Nephron progenitor cell (in vitro differentiated cells): ENCODE measurements at places on chromosomes 3 and 15.

- no peak for DNase-seq
These were observed 225.4 kb downstream of the CTNNB1 start for GRCh38 chr3:41424543-41425300.

- DNase-seq, result peak; percentile 32
These were observed 678.5 kb downstream of the NR2F2 start for GRCh38 chr15:97009031-97009431.

- no peak for DNase-seq
These were observed 104.2 kb upstream of the TGFBR2 start for GRCh38 chr3:30502051-30502741.

- DNase-seq, result no peak
These were observed 11.2 kb upstream of the SHC4 start for GRCh38 chr15:48974882-48975281.

DNA sequence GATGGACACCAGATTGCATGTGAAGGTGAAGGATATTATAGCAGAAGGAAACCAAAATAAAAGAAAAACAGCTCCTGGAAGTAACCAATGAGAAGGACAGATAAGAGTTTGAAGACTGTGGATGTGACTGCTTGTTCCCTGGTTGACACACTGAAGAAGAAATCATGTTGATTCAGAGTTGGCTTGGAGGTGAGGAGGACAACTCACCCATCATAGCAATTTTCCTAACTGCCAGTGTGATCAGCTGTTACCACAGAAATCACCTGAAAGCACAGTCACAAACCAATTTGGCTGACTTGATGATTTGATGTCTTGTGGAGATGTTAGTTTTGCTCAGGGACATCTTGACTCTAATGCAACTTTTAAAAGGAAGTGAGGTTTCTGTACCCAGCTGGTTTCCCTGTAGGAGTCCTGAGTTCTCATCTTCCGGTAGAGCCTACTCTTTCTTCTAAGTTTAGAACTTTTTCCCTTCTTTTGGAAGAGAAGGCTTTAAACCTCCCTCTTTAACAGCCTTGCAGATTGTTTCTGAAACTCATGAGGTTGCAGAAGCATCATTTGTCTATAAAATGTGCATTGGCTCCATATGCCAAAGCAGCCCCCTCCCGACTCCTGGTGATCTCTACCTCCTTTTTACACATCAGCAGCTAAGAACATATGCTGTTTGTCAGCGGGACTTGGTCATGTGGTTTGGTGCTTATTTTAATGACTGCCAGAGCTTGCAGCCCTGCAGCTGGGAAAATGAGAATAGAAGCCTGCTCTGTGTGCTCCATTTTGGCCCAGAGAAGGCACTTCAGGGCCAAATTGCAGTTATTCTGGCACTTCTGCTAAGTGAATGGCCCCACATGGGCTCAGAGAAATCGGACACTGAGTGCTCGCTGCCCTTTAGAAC, 10.3 kb downstream of the ATG7 start:
- no peak for DNase-seq

DNA sequence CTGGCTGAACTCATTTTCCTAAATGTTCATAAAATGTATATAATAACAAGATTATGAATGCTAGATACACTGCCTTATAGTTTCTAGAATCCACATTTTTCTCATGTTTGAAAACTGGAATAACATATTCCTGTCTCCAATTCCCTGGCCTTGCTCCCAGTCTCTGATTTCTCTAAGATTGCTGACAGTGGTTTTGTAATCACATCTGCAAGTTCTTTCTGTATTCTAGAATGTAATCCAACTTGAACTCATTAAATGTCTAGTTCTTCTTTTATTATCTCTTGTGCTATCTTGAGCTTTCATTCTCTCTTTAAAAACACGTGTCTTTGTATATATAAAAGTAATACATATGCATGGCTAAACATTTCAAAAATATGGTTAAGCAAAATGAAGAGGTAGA, 215.2 kb upstream of the ADAMTS9 start:
- no peak for DNase-seq

DNA sequence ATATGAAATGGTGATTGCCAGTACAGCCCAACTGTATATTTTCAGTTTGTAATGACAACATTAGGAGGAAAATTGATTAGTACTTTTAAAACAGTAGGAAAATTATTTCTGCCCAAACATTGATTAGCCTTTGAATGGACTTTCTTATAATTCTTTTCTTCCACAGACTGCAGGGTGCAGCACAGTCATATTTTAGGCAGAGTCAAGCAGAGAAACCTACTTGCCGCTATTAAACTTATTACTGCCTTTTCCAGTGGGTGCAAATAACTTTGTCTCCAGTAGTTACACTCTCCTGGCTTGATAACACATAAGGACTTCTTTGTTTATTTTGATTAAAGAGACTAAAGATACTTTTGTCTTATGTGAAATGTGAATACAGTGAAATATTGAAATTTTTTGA, 85.4 kb downstream of the PPM1L start:
- no peak for DNase-seq

DNA sequence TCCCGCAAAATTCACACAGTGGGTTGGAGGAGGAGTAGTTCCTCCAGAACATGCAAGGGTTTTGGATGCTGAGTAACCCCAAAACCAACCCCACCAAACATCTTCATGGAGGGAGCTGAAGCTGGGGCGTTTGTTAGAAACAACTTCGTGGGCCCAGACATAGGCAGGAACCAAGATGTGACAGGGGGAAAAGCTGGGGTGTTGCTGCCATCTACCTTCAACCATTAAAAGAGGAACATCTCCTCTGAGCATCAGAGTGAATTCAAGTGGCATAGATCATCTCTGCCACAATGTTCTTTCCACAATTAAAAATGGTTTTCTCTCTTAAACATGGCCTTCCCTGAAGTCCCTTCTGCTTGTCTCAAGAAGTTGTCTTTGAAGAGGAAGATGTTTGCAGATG, 20.5 kb downstream of the SIDT1 start:
- no peak for DNase-seq

DNA sequence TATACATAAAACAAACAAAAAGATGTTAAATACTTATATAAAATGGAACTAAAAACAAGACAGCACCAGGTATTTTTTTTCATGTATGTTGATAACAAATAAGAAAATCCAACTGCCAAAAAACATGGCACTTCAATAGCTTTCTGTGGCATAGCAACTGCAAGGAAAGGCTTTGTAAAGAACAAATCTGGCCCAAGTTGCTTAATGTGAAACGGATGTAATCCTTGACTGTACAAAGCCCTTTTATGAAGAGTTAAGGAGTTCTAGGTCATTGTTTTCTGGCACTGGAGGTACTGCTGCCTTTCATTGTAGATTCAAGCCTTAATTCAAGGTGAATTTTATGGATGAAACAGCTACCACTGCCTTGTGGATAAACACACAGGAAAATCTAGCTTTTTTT, 68.8 kb upstream of the SLC12A8 start:
- no peak for DNase-seq

- no peak for DNase-seq
These were observed 530.8 kb upstream of the BCHE start for GRCh38 chr3:166367947-166368533.

- DNase-seq, result peak; percentile 58
These were observed 4.9 kb downstream of the PRRT3 start for GRCh38 chr3:9947025-9947995.

DNA sequence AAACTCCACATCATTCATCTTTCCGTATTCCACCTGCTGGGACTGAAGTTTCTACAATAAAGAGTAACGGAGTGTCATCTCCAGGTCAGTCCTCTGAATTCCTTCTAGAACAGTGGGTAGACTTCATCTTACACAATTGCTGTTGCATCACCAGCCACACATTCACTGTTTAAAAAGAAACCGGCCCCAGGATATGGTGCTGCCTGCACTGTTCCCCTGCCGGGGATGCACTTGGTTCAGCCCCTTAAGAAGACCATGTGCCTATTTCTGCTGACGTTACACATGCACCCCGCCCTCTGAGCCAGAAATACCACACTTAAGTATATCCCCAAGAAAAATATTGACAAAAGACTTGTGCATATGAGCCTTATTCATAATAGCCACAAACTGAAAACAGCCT, 233.4 kb downstream of the FEZF2 start:
- no peak for DNase-seq

DNA sequence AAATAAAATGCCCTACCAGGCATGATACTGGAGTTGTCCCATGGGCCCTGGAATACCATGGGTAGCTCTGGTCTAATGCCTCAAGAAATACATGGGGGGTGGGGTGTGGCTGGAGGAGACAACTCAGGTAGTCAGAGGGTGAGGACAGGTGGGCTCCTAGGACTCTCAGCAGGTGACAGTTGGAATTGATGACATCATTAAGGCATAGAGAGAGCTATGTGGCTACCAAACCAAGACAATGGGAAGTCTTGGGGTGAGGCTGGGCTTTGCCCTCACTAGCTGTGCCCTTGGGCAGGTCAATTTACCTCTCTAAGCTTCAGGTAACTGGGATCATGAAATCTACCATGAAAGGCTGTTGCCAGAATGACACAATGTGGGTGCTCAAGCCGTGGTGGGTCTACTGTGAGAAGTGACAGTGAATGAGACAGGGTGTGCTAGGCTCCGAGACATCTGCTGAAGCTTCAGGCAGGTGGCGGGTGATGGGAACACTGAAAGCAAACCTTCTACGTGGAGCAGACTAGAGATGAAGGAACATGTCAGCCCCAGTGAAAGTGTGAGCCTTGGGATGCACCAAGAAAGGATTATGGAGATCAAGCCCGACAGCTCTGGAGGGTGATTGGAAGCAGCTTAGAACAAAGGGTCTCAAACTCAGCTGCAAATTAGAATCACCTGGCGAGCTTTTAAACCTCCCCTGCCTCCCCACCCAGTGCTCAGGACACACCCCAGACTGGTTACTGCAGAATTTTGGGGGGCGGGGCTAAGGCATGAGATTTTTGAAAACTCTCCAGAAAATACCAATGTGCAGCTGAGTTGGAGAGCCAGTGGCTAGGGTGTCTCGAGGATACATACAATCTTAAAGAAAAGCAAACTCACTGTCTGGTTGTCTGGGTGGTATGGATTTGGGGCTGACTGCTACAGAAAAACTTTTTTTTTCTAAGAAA, 21.5 kb downstream of the SLC6A20 start:
- no peak for DNase-seq

- DNase-seq, result no peak
These were observed 80.7 kb upstream of the EOMES start for GRCh38 chr3:27802849-27803248.

DNA sequence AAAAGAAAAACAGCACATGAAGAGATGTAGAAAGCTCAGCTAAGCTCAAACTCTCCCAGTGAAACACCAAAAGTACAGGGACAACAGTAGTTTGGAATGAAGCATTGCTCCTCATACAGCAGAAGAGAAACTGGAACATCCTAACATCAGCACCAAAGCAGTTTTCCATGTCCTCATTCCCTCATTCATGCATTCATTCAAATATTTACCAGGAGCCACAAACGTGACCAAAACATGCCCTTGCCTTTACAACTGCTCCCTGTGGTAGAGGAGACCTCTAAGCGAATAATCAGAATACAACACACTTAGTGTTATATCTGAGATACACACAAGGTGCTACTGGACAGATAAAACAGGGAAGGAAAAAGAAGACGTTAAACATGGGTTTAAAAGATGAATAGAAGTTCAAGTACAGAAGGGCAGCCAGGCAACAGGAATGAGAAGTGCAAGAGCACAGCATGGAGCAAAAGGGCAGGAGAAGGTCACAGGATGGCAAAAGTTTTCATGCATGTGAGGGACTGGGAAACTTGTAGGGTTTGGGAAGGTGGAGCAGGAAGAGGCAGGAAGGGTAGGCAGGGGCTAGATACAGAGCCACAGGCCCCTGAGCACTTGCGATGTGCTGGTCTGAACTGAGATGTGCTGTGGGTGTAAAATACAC, 58.5 kb upstream of the LMCD1 start:
- DNase-seq, result no peak

DNA sequence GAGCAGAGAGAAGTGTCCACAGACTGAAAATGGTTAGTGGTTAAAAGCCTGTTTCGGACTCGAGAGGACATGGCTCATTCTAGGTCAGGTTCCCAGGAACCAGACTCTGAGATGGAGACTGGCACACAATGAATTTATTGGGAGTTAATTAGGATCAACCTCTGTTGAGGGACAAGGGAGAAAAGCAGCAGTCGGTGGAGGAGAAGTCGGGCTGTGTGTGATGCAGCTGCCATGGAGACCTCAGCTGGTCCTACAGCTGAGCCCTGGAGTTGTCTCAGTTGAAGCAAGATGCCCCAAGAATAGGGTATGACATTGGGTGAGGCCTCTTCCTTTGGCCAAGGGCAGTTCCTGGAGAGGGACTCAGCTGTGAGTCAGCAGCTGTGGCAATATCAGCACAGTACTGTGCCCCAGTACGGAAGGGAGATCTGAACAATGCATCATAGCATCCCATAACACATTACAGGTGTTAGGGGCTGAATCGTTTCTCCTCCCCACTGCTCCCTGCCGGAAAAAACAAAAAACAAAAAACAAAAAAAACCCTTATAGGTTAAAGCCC, 105.4 kb downstream of the ABHD5 start:
- no peak for DNase-seq

DNA sequence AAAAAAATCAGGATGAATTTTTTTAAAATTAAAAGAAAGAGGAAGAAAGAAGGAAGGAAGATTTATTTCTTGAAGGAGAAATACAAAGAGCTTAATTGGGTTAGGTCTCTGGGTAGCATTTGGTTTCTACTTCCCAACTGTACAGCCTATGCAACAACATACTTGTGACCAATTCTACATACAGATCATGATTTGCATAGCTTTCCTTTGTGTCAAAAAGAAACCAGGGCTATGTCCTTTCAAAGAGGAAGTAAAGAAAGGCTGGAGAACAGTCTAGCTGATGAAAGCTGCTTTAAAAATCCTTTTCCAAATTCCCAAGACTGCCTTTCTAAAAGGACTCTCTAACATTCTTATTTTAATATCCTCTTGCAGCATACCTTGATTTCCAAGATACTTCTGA, 6.1 kb upstream of the HGD start:
- no peak for DNase-seq

GRCh38 chr3:192409838-192410683, 317.3 kb downstream of the FGF12 start:
- DNase-seq, result peak; percentile 52
